Ureter (tissue), 1 donor: ENCODE measurements at places on chromosomes 6 and 20. TPM values are rescaled to one million over a fixed set of nuclear protein-coding genes. Genes with fewer than 3 reads are reported as not detected.

DNA sequence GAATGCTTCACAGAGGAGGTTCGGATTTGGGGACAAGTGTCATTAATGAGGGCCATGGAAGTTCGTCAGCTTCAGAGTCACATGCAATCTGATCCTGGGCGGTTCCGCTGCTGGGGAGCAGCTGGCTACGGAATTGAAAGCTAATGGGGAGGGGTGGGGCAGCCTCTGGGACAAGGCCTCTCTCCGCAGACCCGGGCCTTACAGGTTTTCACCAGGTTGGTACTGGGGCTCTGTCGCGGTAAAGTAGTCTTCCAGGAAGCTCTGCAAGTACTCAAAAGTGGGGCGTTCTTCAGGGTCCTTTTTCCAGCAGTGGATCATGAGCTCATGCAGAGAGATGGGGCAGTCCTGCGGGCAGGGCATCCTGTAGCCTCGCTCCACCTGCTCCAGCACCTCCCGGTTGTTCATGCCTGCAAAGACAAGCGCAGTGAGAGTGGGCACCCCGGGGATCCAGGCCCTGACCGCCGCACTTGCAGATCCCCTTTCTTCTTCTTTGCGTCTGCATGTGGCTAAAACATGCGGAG lies 55.9 kb upstream of the TRAF3IP2 start:
- no peak for DNase-seq

The HLA-DRB1 gene
- 109 TPM for total RNA-seq

The KIFC1 gene
- 1.0 TPM for total RNA-seq

GRCh38 chr6:57822896-57823358 lies 505.5 kb downstream of the PRIM2 start:
- DNase-seq, result no peak

The SPATA25 gene
- 8.6 TPM for total RNA-seq

- DNase-seq, result no peak
Measured at GRCh38 chr6:116176596-116176995, 50.7 kb upstream of the COL10A1 start.

DNA sequence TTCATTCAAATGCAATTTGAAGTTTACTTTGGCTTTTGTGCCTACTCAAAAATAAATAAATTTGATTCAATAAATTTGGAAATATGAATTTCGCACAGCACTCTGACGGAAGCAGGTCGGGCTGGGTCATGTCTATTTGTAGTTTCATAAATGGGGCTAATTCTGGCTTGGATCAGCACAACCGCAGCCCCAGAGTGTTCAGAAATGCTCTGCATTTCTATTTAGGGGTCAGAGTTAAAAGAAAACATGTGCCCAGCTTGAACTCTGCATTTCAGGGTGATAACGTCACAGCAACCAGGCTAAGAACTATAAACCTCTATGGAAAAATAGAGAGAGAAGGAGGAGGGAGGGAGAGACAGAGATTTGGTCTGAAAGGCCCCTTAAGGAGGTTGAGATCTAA lies 480.9 kb upstream of the NOX3 start:
- no peak for DNase-seq

DNA sequence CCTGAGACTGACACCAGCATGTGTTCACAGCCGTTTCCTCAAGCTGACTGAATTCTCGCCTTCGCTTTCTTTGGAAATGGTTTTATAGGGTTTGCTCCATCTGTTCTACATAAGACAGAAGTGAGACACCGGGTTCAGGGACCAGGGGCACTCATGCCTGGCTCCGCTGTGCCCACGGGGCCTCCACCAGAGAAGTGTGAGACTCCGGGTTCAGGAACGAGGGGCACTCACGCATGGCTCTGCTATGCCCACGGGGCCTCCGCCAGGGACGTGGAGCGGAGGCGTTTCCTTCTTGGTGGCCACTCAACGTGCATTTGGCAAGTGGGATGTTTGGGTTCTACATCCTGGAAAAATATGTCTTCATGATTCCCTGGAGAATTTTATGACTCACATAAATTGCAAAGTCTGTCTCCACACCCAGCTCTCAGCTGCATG lies 106.6 kb downstream of the RNASET2 start:
- DNase-seq, result no peak

GRCh38 chr6:25363427-25363826 lies 84.3 kb downstream of the CARMIL1 start:
- DNase-seq, result no peak

The PPIL6 gene
- total RNA-seq, result 2.9 TPM

DNA sequence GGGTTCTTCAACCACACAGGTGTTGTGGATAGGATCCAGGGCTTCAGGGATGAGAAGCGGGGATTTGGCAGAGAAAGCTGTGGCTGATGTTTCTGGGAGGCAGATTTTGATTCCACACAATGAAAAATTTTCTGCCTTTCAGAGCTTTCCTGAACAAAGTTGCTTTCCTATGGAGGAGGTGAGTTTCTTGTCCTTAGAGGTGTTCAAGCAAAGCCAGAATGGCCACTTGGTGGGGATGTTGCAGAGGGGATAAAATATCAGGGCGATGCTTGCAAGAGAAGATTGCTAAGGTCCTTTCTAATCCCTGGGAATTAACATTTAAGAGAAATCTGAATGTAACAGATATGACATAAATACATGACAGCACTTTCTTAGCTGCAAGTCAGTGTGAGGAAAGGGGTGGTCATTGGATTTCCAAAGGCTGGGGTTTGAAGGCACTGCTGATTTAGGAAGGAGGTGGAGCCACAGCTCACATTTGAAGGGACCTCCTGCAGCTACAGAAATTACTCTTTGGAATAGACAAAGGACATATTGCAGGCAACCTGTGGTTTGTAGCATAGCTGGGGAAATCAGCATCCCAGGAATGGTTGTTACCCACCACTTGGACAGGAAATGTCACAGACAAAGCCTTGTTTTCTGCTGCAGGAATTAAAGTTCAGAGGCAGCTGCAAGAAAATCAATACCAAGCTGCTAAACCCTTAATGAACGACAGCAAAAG lies 271.1 kb upstream of the CHD6 start:
- DNase-seq, result no peak

The ECT2L gene
- 0.18 TPM for total RNA-seq

The TP53TG5 gene
- total RNA-seq, result 1.2 TPM

The TNF gene
- 0.36 TPM for total RNA-seq

The GJA1 gene
- 74.2 TPM for total RNA-seq

The GSTA1 gene
- not detected for total RNA-seq

The HMGN4 gene
- total RNA-seq, result 75.3 TPM
